Naive thymus-derived CD4-positive, alpha-beta T cell (primary cell): ENCODE measurements at places on chromosomes 1 and 21.

GRCh38 chr1:81298266-81298665 is 502.5 kb upstream of the ADGRL2 start:
- DNase-seq = no peak

GRCh38 chr1:229856009-229856650 is 210.9 kb upstream of the GALNT2 start:
- DNase-seq = peak; percentile 45

DNA sequence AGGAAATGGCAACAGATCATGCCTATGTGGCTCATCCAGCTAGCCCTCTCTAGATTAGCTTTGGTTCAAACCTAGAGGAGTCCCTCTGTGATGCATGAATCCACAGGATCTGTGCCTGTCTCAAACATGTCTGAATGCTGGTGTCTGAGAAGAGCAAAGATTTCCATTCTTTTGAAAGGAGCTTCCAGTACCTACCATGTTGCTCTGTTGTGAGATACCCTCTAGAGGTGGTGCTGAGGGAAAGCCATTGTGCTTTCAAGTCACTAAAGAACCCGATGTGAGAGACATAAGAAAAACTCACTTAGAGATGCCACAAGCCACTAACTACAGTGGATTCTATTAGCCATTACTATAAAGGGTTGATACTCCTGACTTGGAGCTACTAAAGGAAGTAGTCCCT is 103.6 kb downstream of the LRRC40 start:
- no peak for DNase-seq

- DNase-seq = peak; percentile 3
Measured at GRCh38 chr1:202571719-202572339, 138.4 kb downstream of the SYT2 start.

GRCh38 chr21:38735626-38736206 is 70.0 kb upstream of the ETS2 start:
- DNase-seq = no peak

DNA sequence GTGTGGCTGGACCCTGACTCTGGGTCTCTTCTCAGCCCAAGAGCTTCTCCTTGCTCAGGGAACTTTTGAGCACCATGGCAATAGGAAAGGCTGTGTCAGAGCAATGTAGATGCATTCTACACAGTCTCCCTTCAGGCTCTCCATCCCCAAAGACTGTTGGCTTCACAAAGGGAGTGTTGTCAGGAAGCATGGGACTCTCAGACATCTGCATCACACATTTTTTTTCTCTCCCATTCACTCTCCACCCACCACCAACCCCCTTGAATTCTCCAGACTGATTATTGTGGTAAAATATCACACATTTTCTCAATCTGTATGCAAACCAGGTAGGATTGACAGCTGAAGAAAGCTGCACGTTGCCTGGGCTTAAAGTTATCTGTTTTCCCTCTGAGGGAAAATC is 105.4 kb upstream of the WARS2 start:
- no peak for DNase-seq

DNA sequence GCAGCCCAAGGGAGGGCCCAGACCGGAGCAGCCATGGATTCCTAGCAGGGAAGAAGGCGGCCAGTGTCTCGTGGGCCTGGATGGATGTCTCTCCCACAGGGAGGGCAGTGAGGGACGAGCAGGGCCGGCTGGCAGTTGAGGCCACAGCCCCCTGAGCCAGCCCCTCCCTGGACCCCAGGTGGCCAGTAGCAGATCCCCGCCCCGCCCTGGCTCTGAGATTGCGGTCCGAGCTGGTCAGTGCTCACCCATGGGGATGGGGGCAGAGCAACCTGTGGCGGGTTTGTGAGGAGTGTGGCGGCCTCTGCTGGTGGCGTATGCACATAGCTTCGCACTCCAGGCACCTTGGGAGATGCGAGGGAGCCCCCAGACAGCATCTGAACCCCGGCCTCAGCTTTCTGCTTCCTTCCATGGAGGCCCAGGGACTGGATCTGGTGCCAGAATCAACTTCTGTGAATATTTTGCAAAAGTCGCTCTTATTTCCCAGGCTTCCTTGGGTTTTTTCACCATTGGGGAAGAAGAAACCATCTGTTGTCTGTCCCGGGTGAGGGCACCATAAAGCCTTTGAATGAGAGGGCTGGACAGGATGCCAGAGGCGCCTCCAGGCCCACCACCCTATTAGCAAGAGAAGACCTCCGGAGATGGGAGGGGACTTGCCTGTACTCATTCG is 8.4 kb upstream of the KCNN3 start:
- peak; percentile 68 for DNase-seq

DNA sequence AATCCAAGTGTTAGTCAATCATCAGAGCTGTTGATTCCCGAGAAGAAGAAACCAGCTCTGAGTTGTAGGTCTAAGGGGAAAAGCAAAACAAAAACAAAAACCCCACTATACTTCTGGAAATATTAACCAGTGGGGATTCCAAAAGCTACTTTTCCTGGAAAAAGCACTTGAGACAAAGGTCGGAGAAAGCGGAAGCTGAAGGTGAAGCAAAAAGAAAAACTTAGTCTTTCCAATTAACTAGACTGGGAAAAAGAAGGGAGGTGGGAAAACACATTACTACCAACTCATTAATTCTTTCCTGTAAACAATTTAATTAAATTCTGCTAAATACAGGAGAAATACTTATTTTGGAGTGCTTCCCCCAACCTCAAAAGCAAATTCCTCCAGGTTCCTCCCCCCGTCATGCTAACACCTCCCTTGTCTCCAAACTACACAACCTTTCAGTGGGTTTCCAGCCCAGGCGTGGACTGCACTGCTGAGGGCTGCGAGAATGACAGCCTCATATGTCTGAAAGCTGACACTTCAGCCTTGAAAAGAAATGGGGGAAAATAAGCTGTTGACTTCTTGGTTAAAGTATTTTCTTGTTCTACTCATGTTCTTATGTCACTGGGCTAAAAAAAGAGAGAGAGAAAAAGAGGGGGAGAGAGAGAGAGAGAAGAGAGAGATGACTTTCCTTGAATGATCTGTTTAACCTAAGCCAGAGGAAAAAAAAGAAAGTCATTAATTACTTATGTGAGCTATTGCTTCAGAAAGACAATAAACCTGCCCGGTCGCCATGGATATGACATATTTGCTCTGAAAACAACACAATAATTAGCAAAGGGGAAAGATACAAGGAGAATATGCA is 5.1 kb downstream of the CASZ1 start:
- DNase-seq = no peak

- DNase-seq = no peak
Measured at GRCh38 chr21:38295997-38296764, 39.4 kb downstream of the KCNJ15 start.

DNA sequence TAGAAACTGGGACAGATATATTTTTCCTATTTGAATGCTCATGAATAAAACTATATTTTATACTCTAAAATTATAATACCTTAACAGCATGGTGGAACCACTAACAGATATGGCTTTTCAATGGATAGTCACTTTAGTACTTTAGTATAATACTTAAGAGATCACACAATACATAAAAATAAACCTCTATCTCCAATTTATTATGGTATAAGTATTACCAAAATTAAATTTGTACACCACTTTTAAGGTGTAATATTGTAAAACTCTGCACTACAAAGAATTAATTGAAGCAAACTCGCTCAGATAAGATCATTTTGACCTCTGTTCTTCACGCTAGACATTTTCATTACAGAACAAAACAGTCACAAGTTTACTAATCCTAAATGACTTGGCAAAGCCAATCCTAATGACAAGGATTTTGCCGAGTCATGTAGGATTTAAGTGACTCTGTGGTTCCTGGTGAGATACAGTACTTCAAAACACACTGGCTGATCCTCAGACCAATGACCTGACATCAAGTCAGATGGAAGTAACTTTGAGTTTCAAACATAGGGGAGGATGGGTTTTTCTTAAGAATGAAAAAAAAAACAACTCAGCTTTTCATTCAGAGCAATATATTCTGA is 200.6 kb downstream of the SMYD3 start:
- no peak for DNase-seq

- no peak for DNase-seq
Measured at GRCh38 chr1:15413563-15414444, 4.1 kb downstream of the EFHD2 start.
